ENCODE measurements at places on chromosomes 7 and 10. TPM values are rescaled to one million over a fixed set of nuclear protein-coding genes. Genes with fewer than 3 reads are reported as not detected.

RADIL gene
- 4.7 TPM for total RNA-seq

DNA sequence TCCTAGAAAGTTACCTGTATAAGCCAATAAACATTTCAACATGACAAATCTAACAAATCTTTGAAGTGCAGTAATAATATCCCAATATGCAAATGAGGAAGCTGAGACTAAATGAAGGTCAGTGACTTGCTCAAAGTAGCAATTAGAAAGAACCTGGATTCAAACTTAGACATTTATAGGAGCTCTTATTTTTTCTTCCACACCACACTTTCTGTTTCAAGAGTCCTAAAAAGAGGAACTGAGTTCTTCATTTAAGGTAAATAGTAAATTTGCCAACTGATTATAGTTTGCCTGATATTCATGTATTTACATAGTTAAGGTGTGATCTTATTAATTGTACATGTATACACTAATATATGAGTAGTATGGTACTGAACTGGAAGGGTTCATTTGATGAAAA is 44.0 kb downstream of the KLHDC10 start:
- DNase-seq: no peak

HOXA2 gene
- total RNA-seq: not detected

- DNase-seq: no peak
Measured at GRCh38 chr10:49299816-49300139, 808 bp downstream of the C10orf71 start.

STAG3 gene
- total RNA-seq: 3.1 TPM

Data from H9 (cell line).